ENCODE measurements at places on chromosomes 2 and 18.

GRCh38 chr2:24816884-24817283 is 23.7 kb downstream of the CENPO start:
- H3K36me3 ChIP-seq, result no peaks in the 10 kb centered on the region

DNA sequence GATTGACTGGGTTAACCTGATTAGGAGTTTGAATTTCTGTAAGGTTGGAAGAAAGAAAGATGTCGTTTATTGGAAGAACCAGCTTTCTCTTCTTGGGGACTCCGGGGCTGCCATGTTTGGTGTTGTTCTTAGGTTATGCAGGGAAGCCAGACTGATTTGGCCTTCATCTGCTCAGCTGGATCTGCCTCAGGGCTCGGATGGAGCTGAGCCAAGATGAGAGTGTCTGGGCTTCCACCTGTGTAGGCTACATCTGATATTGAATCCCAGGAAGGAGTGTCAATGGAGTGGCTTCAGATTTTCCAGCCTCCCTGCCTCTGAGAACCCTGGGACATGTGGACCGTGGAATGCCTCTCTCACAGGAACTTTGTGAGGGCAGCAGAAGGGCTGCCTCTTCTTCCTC is 126.1 kb downstream of the WDSUB1 start:
- no peak for DNase-seq
- no peak overlapping the region for H3K27ac ChIP-seq
- H3K36me3 ChIP-seq, result no peaks in the 10 kb centered on the region
- no peak overlapping the region for H3K4me3 ChIP-seq
- no peaks in the 10 kb centered on the region for H3K4me1 ChIP-seq

DNA sequence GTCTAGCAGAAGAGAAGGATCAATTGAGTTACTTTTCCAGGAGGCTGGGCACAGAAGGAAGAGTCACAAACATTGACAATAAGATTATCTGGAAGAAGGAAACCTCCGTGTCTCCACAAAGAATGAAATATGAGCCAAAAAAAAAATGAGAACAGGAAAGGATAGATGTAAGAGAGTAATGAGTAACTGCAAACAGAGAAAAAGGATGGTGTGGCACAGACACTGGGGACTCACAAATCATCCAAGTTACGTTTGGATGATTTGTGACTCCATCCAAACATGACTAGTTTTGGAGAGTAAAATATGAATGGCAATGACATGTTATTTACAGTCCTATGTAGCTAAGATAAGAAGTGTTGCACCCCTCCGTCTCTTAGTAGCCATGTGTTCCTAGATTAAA is 42.8 kb upstream of the MAP2 start:
- no peak overlapping the region for H3K4me3 ChIP-seq
- no peaks in the 10 kb centered on the region for H3K4me1 ChIP-seq
- no peak for DNase-seq

DNA sequence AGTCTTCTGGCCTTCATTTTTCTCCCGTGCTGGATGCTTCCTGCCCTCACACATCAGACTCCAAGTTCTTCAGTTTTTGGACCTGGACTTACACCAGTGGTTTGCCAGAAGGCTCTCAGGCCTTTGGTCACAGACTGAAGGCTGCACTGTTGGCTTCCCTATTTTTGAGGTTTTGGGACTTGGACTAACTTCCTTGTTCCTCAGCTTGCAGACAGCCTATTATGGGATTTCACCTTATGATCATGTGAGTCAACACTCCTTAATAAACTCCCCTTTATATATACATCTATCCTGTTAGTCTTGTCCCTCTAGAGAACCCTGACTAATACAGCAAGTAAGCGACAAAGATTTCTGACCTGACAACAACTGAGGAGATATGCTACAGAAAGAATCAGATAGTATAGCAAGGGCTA is 7.2 kb downstream of the CDC42EP3 start:
- no peaks in the 10 kb centered on the region for H3K27me3 ChIP-seq
- DNase-seq, result no peak
- no peaks in the 10 kb centered on the region for H3K36me3 ChIP-seq
- no peak overlapping the region for H3K4me3 ChIP-seq
- H3K27ac ChIP-seq, result no peak overlapping the region
- H3K4me1 ChIP-seq, result no peaks in the 10 kb centered on the region

DNA sequence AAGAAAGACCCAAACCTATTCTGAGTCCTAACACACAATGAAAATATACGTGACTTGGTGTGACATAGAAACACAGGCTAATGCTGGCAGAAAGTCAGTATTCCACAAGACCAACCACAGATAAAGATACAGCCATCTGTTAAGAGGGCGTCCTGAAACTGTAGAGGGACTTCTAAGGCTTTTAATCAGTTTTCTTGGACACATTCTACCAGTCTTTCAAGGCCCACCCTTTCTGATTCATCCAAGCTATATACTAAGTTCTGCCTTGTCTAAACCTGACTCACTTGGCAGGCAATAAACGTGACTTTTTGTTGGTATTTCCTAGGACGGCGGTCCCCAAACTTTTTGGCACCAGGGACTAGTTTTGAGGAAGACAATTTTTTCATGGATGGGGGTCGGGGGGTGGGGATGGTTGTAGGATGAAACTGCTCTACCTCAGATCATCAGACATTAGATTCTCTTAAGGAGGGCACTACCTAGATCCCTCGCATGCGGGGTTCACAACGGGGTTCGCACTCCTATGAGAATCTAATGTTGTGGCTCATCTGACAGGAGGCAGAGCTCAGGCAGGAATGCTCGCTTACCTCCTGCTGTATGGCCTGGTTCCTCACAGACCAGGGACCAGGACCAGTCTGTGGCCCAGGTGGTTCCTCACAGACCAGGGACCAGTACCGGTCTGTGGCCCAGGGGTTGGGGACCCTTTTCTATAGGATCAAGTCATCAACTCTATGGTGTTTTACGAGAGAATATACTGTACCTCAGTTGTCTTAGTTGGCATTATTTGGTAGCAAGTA is 61.4 kb downstream of the SP3 start:
- no peak overlapping the region for H3K27ac ChIP-seq
- H3K4me1 ChIP-seq, result no peaks in the 10 kb centered on the region
- H3K36me3 ChIP-seq, result no peaks in the 10 kb centered on the region

GRCh38 chr2:168182550-168183249 is 64.7 kb downstream of the STK39 start:
- no peak for DNase-seq
- H3K4me3 ChIP-seq, result no peak overlapping the region
- no peak overlapping the region for H3K27ac ChIP-seq
- no peaks in the 10 kb centered on the region for H3K4me1 ChIP-seq
- no peaks in the 10 kb centered on the region for H3K36me3 ChIP-seq

- no peaks in the 10 kb centered on the region for H3K27me3 ChIP-seq
- no peak for DNase-seq
- no peaks in the 10 kb centered on the region for H3K4me1 ChIP-seq
- no peaks in the 10 kb centered on the region for H3K36me3 ChIP-seq
- no peak overlapping the region for H3K4me3 ChIP-seq
Observed at GRCh38 chr2:152088006-152088405, 10.8 kb downstream of the CACNB4 start.

Data from tibial nerve (tissue), 4 donors.